ENCODE measurements at places on chromosomes 11 and 22.

- no peak for DNase-seq
These were observed 38.8 kb downstream of the FLI1 start for GRCh38 chr11:128732471-128733277.

DNA sequence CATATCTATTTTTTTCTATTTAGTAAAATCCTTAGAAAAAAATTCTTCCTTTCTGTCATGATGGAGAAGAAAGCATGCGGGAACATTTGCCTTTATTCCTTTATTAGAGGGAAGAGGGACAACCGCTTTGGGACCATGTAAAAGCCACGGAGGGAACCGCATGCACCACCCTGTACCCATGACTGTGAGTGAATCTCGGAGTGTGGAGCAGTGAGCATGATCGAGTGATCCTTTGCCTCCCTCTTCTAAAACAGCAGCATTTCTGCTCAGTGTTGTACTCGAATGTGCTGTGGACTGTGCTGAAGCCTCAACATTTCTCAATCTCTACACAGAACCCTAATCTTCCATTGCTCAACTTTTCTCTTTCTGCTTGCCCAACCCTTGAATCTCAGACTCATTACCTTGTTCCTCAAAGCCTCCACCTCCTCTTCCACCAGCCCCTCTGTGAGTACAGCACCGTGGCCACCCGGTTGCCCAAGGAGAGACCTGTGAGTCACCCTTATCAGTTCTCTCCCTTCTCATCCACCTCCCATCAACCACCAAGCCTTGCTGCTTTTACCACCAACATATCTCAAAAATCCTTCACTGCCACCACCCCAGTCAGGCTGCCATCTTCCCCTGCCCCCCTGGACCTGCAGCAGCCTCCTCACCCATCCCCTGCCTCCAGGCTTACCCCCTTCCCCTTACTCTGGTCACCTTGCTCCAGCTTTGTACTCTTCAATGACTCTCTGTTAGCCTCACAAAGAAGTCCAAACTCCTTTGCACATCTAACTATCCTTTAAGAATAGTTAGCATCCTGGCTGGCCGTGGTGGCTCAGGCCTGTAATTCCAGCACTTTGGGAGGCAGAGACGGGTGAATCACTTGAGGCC, 103.1 kb downstream of the NAT10 start:
- no peak for DNase-seq

DNA sequence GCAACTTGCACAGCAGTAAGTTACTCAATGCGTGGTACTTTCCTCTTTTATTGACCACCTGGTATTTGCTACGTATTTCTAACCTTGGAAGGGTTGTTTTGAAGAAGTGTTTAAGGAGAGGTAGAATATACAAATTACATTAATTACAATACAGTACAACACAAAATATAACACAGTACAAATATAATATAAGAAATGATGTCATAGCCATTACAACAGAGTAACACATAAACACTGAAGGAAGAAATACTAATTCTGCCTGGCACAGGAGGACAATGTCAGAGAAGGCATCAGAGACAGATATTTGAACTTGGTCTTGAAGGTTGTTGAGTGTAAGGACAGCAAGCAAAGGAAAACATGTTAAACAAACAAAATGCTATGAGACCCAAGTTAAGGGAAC, 25.6 kb downstream of the PAK1 start:
- no peak for DNase-seq

DNA sequence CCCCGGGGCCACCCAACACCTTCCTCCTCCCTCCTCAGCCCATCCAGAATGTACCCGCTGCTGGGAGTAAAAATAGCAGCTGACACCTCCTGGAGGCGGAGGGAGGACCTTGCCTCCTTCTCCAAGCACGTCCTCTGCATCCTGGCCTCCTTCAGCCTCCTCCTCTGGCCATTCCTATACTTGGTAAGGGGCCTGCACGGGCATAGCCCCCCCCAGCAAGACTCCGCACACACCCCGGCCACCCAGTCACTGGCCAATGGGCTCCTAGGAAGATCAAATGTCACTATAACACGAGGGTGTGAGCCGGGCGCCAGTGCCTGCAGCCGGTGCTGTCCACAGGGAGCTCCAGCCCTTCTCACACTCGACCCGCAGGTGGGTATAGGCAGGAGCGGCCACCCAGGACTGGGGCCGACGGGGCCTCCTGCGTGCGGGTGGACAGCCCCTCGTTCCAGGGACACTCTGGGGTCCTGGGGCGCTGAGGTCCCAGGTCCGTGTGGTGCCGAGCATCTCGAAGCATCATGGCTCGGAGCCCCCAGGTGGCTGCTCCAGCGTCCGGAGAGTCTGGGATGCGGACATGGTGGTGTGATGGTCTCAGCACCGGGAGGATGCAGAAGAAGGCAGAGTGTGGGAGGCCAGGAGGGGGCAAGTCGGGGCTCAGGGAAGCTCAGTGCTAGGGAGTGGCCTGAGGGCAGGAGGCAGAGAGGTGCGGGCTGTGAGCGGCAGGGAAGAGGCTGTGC, at the start of gene TNNT3:
TSS of gene TNNT3 (plus strand) at position 313 of the 737 bp plus-strand sequence. CDS start 3,172 bp downstream, outside the sequence.
- DNase-seq, result no peak

- DNase-seq, result no peak
These were observed 20.4 kb downstream of the BIRC2 start for GRCh38 chr11:102367364-102367763.

- no peak for DNase-seq
These were observed 232.5 kb downstream of the RAB38 start for GRCh38 chr11:87942786-87943185.

GRCh38 chr11:71999362-71999761, 653 bp downstream of the IL18BP start:
- no peak for DNase-seq

DNA sequence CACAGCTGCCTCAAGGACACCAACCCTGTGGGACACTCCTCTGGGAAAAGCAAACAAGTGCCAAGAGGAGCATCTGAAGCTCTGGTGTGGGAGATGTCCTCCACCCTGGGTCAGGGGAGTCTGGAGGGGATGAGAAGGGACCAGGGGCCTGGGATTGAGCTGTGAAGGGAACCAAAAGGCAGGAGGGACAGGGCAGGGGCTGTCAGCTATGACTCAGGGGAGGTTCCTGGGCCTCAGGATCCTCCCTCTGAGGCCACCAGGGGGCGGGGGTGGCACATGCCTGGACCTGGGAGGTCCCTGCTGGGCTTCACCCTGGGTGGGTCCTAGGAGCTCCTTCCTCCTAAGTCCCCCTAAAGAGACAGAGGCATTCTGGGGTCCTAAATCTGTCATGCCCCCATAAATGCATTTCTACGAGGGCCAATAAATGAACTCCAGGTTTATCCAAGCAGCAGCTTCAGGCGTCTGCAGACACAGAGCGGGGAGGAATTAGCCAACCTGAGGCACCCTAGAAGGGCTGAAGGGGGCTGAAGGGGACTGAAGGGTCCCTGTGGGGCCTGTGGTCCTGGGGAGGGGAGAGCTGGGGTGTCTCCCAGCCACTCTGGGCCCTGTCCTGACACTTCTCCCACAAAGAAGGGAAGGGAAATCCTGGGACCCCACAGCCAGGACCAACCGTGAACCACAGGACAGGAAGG, 31.9 kb upstream of the IGLL5 start:
- no peak for DNase-seq

DNA sequence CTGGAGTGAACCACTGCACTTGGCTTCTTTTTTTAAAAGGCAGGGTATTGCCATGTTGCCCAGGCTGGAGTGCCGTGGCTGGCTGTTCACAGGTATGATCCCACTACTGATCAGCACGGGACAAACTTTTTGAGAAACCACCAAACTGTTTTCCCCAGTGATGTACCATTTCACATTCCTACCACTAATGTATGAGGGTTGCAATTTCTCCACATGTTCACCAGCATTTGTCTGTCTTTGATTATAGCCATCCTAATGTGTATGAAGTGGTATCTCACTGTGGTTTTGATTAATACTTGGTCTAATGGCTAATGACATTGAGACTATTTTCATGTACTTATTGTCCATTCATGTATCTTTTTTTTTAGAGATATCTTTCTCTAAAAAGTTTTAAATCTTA, 41.5 kb upstream of the EP300 start:
- DNase-seq, result no peak

- DNase-seq, result no peak
These were observed 14.3 kb downstream of the RNF215 start for GRCh38 chr22:30372915-30373314.

DNA sequence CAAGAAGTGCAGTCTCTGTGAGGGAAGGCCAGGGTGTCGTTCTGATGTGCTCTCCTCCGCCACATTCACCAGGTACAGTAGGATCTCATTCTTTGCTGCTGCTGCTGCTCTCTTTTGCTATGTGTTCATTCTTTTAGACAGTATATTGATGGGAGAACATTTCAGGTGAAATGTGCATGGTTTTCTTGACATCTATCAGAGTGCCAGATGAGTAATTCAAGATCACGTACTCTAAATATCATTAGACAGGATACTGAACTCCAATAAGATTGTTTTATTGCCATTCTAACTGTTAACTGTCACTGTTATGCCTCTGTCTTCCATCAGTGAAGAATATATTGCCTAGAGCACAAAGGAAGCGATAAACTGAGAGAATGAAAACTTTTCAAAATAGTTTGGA, 771.0 kb upstream of the ARHGAP42 start:
- no peak for DNase-seq

GRCh38 chr11:57192316-57192715, 10.6 kb downstream of the LRRC55 start:
- no peak for DNase-seq

DNA sequence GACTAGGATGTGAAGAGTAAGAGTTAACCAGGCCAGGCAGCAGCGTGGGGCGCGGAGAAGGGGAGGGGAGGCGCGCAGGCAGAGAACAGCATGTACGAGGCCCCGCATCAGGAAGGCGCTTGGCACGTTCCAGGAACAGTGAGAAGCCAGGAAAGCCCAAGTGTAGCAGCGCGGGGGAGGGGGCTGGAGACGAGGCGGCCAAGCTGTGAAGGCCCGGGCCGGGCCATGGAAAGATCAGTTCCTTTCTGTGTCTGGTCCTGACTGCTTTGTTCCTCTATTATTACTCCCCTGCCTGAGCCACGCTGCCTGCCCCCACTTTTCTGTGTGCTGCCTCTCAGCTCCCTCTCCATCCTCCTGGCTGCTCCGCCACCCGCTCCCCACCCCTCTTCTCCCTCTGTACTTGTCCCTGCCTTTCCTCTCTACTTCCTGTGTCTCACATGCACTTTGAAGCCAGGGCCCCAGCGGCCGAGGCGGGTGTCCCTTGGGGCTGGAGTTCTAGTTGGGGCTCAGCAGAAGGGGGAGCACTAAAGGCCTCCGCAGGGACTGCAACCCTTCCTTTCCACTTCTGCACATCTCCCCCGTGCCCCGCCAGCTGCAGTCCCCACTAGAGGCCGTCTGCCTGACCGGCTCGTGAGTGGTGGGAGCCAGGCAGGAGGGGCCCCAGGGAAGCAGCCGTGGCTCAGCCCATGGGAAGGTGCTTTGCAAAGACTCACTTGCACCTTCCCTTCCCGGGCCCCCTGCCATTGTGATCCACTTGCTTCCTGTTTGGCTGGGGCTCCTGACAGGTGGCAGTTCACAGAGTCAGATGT, 63.7 kb downstream of the PRDM11 start:
- DNase-seq, result no peak

GRCh38 chr11:109112821-109113280, 309.1 kb upstream of the C11orf87 start:
- no peak for DNase-seq

- DNase-seq, result no peak
These were observed 40.8 kb downstream of the COMMD9 start for GRCh38 chr11:36248436-36248835.

GRCh38 chr11:692824-693414, 2.1 kb downstream of the DEAF1 start:
- no peak for DNase-seq

DNA sequence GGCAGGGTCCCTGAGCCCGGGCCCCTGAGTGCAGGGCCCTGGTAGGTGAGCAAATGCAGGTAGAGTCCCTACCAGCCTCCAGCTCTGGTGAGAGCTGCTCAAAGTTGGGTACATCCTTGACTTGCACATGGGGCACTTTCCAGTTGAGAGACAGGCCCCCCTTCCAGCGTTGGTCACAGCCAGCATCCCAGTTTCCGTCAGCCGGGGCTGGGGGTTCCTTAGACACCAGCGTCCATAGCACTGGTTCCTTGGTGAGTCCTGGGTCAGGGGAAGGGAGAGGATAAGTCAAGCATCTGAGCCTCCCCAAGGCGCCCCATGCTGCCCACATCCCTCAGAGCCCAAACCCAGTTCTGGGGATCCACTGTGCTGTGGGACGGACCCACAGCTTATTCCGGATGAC, 5.6 kb downstream of the PNPLA5 start:
- no peak for DNase-seq

- DNase-seq, result no peak
These were observed 118.9 kb upstream of the PARVA start for GRCh38 chr11:12258451-12258850.

DNA sequence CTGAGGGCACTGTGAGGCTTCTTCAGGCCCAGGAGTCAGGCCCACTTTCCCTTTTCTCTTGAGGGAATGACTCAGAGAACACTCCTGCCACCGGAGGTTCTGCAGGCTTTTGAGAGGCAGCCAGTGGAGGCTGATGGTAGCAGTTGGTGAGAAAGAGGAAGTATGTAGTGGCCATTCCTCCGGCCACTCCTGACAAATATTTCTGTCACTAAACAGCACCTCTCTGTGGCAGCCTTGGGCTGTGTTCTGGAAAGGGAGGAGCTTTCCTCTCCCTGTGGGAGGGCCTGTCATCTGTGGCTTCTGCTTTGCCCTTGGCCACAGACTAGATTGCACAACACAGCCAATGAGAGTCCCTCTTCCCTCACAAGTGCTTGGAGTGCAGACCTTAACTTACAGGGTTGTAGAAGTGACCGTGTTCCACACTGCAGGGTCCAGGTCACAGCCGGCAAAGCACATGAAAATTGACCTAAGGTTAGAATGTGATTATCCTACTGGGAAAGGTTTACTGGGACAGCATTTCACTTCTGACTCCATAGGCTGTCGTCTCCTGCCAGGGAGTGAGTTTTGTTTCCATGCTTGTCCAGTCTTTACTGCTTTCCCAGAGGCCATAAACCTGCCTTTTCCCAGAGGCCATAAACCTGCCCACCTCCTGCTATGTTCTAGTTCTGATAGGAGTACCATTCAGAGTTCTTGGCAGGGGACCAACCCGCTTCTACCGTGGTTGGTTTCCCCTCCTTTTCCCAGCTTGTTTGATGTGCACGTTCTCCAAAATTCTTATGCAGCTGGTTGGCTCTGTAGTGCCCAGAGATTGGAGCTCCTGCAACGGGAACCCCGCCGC, 33.3 kb downstream of the MARK2 start:
- DNase-seq, result peak; percentile 12

DNA sequence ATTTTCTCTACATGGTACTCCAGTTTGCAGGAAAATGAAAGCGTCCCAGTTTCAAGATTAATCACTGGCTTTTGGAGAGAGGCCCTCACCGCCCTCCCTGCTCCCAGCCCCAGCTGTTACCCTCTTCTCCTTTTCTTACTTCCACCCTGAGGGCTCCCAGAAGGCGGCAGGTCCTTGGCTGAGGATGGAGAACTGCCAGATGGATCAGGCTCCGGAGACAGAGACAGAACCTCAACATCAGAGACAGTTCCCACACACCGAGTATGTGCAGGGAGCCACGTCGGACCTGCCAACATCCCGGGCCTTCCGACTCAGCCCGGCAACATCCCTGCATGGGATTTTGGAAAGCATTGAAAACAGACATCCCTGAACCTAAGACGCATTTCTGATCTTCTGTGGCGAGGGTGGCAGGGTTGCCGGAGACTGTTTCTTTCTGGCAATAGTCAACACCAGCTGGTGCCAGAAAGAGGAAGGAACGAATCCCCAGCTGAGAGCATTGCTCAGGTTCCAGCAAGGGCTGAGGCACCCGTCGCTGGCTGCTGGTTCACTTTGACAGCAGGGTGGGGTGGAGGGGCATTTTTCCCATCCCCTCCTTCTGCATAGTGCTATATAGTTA, 467.1 kb downstream of the MIAT start:
- DNase-seq, result no peak
